ENCODE measurements at places on chromosomes 1 and 21. TPM values are rescaled to one million over a fixed set of nuclear protein-coding genes. Genes with fewer than 3 reads are reported as not detected.

GRCh38 chr1:59399642-59400041 lies 102.7 kb downstream of the FGGY start:
- no peak overlapping the region for H3K27ac ChIP-seq
- H3K36me3 ChIP-seq: no peaks in the 10 kb centered on the region
- no peak for DNase-seq
- no peaks in the 10 kb centered on the region for H3K4me1 ChIP-seq
- no peaks in the 10 kb centered on the region for H3K27me3 ChIP-seq
- H3K4me3 ChIP-seq: no peak overlapping the region

TATDN3 gene
- 9.3 TPM for total RNA-seq

DNA sequence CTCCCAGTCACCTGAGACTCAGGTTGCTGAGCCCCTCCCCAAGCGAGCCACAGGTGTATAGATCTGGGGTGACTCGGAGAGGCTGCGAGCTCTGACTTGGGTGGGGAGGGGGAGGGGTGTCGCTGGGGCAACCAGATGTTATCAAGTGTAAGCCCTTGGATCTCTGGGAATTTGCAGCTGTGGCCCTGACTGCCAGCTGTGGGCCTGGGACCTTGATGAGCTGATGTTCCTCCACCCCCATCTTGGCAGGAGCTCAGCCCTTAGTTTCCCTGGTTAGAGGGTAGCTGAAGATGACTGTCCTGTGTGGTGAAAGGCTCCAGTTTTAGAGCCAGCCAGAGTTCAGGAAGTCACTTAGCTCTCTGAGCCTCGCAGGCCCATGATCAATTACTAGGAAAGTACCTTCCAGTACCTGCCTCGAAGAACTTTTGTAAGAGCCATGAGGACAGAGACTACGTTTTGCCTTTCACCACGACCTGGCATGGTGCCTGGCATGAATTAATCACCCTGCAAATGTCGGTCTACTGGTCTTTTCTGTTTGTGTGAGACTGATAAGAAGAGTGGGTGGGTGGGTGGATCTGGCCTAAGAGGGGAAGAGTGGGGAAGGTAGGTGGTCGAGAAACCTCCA lies 55.8 kb downstream of the YARS1 start:
- no peaks in the 10 kb centered on the region for H3K27me3 ChIP-seq
- DNase-seq: peak; percentile 90
- H3K4me1 ChIP-seq: peaks cover 86% of the 10 kb centered on the region
- H3K27ac ChIP-seq: peak overlapping the region; percentile 99
- H3K4me3 ChIP-seq: peak overlapping the region; percentile 68

- H3K27ac ChIP-seq: no peak overlapping the region
- no peaks in the 10 kb centered on the region for H3K36me3 ChIP-seq
- no peaks in the 10 kb centered on the region for H3K4me1 ChIP-seq
- peaks cover 57% of the 10 kb centered on the region for H3K27me3 ChIP-seq
- DNase-seq: no peak
Measured at GRCh38 chr1:181794332-181794731, 267.2 kb downstream of the ZNF648 start.

DNA sequence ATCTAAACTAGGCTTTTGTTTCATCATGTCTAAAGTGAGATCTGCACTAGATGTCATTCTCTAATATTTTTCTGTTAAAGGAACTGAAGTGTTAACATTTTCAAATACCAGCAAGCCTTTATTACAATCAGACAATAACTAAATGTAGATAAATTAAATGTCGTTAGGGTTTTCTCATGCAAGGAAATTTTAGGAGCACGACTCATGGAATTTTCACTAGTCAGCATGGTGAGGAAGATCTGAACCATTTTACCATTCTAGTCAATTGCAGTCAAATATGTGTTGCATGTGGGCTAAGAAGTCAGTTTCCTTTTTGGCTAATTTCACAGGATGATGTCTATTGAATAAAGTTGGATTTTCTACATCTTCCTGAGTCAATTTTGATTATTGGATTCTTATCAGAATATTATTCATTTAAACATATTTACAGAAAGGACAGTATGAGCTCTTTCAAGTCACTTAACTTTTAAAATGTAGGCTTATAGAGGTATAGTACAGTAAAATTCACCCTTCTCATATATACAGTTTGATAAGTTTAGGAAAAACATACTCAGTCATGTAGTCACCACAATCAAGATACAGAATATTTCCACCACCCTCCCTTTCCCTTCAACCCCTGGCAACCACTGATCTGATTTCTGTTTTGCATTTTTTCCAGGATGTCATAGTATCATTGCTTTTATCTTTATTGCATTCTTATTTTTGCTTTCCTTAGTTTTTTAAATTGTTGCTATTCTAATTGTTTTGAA lies 9.2 kb downstream of the GCSAML start:
- no peak overlapping the region for H3K4me3 ChIP-seq
- H3K36me3 ChIP-seq: no peaks in the 10 kb centered on the region
- H3K27me3 ChIP-seq: no peaks in the 10 kb centered on the region
- no peaks in the 10 kb centered on the region for H3K4me1 ChIP-seq
- no peak overlapping the region for H3K27ac ChIP-seq
- DNase-seq: no peak

DNA sequence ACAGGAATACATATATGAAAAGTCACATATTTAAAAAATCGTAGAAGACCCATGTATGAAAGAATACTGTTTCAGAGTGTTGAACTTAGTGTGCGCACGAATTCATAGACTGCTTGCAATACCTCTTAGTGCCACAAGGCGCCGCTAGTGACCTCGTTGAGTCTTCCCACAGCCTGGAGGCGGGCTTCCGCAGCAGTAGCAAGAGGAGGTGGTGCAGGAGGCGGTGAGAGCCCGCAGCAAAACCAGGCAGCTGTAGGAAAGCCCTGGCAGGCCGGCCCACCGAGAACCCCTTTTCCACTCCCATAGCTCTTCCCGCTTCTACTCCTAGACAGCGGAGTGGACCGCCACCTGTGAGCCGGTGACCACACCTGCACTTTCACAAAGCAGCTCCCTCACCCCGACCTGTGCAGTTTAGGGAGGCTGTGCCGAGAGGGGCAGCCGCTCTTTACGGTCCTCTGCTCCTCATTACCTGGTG lies 23.5 kb downstream of the MTARC1 start:
- H3K4me1 ChIP-seq: no peaks in the 10 kb centered on the region
- no peaks in the 10 kb centered on the region for H3K36me3 ChIP-seq
- peak; percentile 46 for DNase-seq
- H3K27ac ChIP-seq: no peak overlapping the region

- peaks cover 8% of the 10 kb centered on the region for H3K36me3 ChIP-seq
- peak within 1 kb of the TSS; percentile 80 for H3K4me3 ChIP-seq
Measured at GRCh38 chr1:57423656-57424211, at the start of gene DAB1. Gene DAB1, minus strand, starts transcription at chr1:57424060. Its CDS starts 133,030 bp downstream, at chr1:57291030.

DNA sequence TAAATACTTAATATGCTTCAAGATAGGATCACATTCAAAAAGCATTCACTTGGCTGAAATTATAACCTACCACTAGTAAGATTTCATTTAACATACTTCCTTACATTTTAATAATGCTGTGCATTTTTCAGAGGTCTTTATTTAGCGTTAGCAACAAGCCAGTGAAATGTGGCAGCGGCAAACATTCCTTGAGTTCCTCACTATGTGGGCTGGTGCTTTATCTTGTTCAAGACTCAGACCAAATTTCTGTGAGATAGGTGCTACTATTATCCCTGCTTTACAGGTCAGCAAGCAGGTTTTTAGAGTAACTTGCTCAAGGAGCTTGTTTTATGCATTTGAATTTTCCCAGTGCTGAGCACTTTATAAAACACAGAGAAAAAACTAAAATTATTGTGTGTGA lies 132.7 kb downstream of the PLPPR4 start:
- H3K27me3 ChIP-seq: no peaks in the 10 kb centered on the region
- no peak overlapping the region for H3K4me3 ChIP-seq
- no peaks in the 10 kb centered on the region for H3K36me3 ChIP-seq
- DNase-seq: no peak
- no peak overlapping the region for H3K27ac ChIP-seq

GRCh38 chr21:30234643-30235042 lies 18.7 kb upstream of the CLDN8 start:
- no peak overlapping the region for H3K4me3 ChIP-seq
- H3K4me1 ChIP-seq: peaks cover 9% of the 10 kb centered on the region
- no peak for DNase-seq

ZBTB8B gene
- 0.32 TPM for total RNA-seq

DNA sequence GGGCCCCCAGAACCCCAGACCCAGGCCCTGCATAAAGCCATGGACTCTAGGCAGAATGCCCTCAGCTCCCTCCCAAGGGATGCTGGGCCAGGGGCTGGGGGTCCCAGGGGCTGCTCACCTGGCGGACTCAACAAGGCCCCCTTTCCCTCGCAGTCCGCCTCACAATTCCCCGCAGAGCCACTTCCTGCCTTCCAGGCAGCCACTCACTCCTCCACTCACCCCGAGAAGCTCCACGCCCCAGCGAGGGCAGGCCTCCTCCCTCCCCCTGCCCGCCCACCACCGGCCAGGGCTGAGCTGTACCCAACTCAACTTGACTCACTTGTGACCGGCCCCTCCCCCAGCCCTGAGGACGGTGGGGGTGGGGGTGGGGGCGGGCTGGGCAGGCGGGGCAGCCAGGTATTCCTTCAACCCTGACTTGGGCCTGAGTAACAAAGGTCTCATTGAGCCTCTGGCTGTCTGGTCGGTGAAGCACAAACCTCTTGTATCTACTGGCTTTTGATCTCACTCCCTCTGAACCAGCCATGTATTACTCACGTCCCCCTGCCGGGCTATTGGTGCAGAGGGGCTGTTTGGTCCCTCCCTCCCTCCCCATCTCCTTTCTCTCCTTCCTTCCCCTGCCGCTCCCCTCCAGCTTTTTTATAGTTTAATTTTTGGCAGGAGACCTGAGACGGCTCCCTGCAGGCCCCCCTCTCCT lies 5.9 kb downstream of the BLACAT1 start:
- peaks cover 22% of the 10 kb centered on the region for H3K27me3 ChIP-seq
- peak; percentile 97 for DNase-seq
- H3K36me3 ChIP-seq: peaks cover 62% of the 10 kb centered on the region
- H3K27ac ChIP-seq: peak overlapping the region; percentile 98

Measured in Calu3 (cell line).